ENCODE measurements at places on chromosomes 7 and 10.
A peak's percentile ranks its signal among the peaks of the same experiment; 100 is the strongest.

DNA sequence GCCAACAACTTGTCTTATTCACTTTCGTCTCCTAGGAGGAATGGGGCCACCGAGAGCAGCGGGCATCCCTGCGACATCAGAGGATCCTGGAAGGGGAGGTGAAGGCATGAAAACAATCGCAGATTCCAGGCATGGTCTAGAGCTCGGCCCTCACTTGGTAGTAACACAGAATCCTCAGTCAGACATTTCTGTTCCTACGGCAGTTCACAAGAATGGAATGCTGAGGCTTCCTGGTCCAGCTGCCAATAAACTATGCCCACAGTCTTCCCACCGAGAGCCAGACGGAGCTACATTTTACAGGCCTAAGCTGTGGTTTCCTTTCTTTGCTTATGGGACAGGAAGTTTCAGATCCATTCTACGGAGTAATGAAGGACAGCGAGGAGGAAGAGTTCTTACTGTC, 75.8 kb downstream of the OR13A1 start:
- no peak for DNase-seq

- no peak for DNase-seq
These were observed 1.0 kb downstream of the SEPHS1 start for GRCh38 chr10:13347043-13347499.

GRCh38 chr10:100380400-100380799, 33.4 kb downstream of the SCD start:
- no peak for DNase-seq

GRCh38 chr7:151798851-151799448, 78.0 kb downstream of the PRKAG2 start:
- no peak for DNase-seq

DNA sequence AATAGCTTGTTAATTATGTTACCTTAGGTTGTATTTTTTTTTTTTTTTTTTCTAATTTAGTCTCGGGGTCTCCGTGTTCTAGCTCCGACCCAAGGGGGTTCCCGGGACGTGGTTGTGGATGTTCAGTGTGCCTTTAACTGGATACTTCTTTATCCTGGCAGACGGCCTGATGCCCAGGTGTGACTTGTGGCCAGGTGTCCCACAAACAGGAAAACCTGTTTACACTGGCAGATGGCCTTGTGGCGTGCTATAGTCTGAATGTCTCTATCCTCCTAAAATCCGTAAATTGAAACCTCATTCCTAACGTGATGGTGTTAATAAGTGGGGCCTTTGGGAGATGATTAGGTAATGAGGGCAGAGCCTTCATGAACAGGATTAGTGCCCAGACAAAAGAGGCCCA, 546.4 kb upstream of the C7orf33 start:
- no peak for DNase-seq

DNA sequence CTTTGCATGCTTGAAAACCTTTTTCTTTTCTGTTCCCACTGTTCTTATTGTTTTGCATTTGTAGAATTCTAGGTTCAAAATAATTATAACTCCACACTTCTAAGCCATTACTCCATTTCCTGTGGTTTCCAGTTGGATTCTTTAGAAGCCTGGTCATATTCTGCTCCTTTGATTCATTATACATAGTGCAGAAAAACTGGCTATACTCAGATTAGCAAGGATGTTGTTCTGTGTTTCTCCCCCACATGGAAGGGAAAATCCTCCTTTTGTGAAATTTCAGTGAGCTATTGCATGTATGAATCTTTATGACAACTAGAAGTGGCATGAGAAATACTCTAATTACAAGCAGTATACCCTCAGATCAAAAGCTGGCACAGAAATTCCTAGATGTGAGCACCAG, 79.5 kb downstream of the SLC13A1 start:
- no peak for DNase-seq

DNA sequence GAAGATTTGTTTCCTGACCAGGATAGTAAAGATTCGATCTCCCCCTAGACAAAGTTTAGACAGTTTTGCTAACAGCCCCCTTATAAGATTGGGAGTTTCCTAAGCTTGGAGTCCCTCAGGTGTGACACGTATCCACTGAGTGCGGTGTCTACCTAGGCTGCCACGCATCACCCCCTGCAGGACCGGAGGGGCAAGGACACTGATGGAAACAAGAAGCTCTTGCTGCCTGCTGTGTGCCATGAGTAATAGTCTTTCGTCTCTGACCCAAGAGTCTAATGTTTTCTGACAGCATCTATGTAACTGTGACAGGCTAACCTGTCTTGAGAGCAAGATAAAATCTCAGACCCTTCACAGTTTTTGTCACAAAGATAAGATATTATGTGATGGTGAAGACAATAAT, 173.5 kb downstream of the SEMA3E start:
- DNase-seq = no peak

DNA sequence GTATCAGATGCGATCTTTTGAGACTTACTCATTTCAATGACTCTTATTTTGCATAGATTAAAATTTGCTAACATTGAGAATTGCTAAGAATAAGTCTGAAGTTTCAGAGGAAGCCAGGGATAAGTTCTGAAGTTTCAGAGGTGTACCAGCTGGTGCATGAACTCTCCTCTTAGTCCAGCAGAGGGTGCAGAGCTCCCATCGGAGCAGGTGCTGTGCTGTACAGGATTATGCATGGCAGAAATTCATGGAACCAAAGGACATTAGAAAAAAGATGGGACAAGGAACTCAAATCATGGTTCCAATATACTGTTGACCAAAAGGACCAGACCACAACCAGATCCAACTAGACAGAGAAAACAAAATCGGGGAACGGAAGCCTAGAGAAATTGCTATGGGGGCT, 41.9 kb downstream of the MGAM2 start:
- DNase-seq = no peak

GRCh38 chr7:34851431-34851830, 185.9 kb downstream of the DPY19L1 start:
- peak; percentile 87 for DNase-seq

DNA sequence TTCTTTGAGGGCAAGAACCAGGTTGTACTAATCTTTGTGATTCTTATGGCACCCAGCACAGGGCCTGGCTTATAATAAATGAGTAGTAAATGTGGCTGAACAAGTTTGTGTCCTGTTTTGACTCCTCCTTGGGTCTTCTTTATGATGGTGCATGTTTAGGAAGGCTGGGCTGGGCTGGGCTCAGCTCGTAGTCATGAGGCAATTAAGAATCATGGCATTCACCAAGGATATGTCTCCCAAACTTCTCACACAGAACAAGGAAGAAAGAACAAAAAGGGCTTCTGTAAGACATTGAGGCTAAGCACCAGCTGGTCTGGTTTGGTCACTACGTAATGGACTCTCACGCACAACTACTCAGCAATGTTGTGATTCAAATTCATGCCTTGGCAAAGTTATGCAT, 30.5 kb upstream of the YAE1 start:
- no peak for DNase-seq

GRCh38 chr10:97463363-97464132, 17.6 kb downstream of the ZDHHC16 start:
- DNase-seq = peak; percentile 33

DNA sequence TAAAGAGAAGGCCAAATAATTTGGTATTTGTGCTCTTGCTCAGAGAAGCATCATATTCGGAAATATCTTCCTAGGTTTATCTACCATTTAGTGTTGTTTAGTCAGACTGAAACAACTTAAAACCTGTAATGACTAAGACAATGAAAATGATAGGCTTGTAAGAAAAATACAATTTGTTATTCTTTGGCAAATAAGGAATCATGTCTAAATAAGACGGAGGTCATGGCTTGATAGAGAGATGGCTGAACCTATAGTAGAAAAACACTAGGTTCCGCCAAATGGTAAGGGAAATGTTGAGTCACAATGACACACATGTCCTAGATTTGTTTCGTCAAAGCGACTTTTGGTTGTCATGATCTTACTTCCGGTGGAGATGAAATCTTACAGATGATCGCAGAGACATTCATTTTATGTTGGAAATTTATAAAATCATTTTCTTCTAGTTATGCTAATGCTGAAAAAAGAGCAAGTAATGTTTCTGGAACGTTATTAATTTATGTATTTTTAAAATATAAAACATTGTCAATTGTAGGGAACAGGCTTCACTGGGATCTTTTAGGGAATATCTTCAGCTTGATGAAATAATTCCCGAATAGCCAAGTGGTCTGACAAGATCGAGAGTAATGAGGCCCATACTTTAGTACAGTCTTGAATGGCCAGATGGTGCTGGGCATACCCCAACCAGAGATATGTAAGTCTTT, 1.0 kb downstream of the SRGN start:
- DNase-seq = no peak

DNA sequence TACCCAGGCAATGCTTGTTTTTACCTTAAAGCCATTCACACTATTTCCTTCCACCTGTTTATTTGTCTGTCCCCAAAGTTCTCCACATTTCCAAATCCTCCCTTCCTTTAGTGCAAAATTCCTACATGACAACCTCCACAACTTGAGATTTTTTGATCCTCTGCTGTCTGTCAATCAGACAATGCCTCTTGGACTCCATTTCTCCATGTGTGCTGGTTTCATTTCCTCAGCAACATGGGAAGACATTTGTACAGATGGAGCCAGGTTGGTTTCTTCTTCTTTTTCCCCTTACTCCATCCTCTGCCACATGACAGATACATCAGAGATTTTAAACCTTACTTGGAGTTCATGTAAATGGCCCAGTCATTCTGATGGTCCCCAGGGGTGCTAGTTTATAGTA, 19.1 kb upstream of the GIMAP2 start:
- no peak for DNase-seq

- DNase-seq = no peak
These were observed 52.9 kb upstream of the CACNB2 start for GRCh38 chr10:18087355-18087754.

- DNase-seq = no peak
These were observed 60.9 kb downstream of the MYOF start for GRCh38 chr10:93420944-93421825.

GRCh38 chr7:134571746-134572461, 23.0 kb downstream of the AKR1B15 start:
- no peak for DNase-seq

- no peak for DNase-seq
These were observed 42.2 kb upstream of the TCF7L2 start for GRCh38 chr10:112907893-112908292.

DNA sequence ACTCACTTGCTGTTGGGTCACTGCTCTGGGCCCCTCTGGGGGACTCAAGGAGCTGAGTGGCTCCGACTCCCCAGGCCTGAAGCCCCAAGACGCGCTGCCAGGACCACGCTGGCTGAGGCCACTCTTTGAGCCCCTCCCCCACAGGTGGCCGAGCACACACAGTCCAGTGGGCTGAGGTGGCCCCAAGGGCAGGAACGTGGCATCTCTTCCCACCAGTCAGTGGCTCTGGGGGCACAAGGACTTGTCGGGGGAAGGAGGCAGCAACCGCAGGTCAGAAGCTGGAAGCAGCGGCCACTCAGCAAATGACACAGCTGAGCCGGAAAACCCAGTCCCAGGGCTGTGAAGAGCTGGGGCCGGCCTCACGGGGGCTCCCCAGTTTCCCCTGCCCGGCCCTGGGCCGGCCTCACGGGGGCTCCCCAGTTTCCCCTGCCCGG, 24.1 kb downstream of the GRIFIN start:
- no peak for DNase-seq

GRCh38 chr10:108560488-108560887, 1362.8 kb downstream of the XPNPEP1 start:
- no peak for DNase-seq

DNA sequence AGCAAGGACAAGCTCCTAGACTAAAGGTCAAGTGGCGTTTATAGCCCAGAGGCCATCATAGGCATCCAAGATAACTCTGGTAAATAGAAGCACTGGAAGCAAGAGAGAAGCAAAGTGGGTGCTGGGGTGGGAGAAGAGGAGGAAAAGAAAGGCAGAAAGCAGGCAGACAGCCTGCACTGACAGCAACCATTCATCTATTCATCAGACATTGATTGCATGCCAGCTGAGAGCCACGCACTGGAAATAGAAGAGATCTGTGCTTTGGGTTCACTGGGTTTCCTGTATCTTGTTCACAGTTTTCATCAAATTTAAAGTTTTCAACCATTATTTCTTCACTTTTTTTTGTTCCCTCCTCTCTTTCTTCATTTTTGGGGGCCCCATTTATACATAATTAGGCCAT, 4.7 kb upstream of the SLIT1 start:
- DNase-seq = no peak

- DNase-seq = no peak
These were observed 248.3 kb downstream of the PHF14 start for GRCh38 chr7:11221984-11222383.

DNA sequence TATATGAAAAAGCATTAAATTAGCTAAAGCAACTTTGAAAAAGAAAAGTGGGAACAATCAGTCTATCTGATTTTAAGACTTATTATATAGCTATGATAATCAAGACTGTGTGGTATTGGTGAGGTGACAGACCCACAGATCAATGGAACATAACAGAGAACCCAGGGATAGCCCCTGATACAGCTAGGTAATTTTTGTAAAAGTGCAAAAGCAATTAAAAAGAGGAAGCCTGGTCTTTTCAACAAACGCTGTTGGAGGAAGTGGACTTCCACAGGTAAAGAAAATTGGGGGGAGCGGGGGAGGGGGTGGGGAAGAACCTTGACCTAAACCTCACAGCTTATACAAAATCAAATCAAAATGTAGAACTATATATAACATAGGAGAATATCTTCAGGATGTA, 45.4 kb downstream of the GNA12 start:
- no peak for DNase-seq

DNA sequence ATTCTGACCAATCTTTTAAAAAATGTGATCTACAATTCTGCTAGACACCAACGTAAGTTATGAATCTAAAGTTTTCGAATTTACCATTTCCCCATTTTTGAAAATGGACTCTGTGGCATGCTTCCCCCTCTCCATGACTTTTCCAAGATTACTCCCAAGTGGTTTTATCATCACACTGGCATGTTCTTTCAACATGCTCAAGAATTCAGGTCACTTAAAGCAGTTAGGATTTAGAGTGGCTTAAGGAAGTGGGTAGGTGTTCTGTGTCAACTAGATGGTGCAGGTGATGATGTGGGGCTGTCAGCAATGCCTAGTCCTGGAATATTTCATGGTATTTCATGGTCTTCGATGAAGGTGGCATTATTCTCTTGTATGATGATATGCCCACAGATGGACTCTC, 164.0 kb upstream of the ASAH2 start:
- no peak for DNase-seq

- no peak for DNase-seq
These were observed 187.2 kb downstream of the VTI1A start for GRCh38 chr10:112634096-112634830.

Data from NCI-H1694 (cell line).